Stimulated activated CD4-positive, alpha-beta T cell treated with anti-CD3 and anti-CD28 coated beads, Interleukin-15, amount 100 ng/mL, for 48 hours (primary cell): ENCODE measurements at places on chromosomes 2 and 18.

GRCh38 chr2:126862730-126863129, 36.0 kb upstream of the TEX51 start:
- DNase-seq = no peak

DNA sequence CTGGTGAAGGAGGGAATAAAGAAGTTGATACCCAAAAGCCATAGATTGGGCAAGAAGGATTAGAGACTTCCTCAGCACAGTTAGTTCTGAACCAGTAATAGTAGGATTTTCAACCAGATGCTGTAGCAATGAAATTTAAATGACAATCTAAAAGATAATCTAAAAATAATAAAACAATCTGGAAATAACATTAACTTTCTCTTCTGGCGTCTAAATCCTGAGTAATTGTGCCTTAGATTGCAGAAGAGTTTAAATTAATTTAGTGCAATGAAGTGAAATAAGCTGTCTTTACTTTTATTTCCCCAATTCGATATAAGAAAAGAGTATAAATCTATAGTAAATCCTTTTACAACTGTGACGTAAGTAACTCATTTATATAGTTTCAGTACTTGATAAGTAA, 186.8 kb upstream of the DOK6 start:
- no peak for DNase-seq

- no peak for DNase-seq
Observed at GRCh38 chr2:134636714-134637113, 82.1 kb downstream of the TMEM163 start.

DNA sequence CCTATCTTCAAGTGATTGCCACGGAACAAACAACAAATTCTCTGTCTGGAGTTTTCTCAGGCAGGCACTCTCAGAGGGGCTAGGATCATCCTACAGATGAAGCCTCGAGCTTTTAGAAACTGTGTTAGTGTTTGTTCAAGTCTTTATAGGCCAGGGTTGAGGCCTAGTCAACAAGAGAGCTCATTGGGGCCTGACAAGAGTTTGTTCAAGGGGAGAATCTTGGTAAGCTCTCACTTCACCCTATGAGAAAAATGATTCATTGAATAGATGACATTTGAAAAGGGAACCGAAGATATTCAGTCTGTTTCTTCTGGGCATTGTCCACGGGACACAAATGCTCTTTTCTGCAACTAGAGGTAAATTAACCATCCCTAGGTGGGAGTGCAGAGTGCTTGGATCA, 476.9 kb downstream of the PTPRM start:
- no peak for DNase-seq

DNA sequence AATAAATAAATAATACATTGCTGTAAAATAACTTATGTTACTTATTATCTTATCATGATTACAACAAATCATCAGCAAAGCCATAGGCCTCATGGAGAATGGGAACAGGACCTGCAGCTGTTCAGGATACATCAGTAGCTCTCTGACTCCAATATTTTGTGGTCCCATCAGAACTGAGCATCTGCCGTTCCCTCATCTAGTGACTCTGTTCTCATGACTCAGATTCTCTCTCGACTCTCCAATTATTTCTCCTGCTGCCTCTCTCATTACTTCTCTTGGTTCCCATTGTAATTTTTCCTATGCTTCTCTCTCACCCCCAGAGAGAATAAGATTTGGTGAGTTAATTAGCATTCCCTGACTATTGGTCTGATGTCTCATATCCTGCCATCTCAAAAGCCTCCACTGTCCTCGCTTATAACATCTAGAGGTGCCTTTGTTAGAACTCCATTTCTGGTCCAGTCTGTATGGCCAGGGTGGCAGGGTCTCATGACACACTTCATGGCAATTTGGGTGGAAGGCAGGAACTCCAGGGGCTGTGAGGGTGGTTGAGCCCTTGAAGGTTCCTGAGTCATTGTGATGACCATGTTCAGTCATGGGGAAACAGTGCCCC, 78.0 kb upstream of the TANC1 start:
- no peak for DNase-seq

DNA sequence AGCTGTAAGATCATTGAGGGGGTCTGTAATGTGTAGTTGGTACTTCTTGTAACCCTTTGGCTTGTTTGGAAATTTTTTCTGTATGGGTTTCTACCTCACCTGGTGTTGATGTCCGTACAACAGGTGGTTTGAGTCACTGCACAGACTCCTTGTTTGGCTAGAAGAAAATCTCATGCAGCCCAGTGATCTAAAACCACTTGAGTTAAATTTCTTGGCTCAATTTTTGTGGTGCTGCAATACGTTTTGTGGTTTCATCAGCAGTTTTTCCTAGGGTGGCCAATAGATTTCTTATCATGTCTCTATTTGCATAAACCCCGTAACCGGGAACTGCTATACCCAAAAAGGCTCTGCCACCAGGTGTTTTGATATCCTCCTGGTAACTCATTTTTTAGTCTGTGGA, 43.4 kb downstream of the CERS6 start:
- DNase-seq = no peak

DNA sequence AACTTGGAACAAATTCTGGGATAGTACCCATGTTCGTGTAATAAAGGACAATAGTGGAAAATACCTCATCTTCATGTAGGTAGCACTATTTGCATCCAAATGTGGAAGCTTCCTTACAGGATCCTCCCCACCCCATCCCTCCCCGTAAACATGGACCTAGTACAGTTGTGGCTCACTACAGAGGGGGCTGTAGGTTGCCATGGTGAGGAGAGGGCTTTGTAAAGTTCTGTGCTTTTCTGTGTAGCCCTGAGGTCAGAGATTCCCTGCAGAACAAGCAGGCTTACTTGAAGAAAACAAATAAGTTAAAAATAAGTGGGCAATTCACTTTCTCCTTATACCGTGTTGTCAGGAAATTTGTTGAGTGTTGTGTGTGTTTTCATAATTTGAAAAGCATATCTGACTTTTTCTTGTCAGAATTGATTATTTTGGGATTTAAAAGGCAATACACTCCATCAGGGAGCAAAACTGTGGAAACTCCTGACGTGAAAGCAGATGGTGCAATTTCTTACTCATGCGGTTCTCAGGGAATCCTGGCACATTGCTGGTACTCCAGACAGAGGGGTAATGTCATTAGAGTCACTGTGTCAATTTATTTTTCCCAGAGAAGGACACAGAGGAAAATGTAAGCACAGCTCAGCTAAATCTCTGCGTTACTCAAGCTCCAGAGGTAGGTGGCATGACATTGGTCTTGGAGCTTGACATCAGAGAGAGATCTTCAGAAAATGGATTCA, 174.2 kb upstream of the LHCGR start:
- no peak for DNase-seq

GRCh38 chr2:194745557-194746146, 911.4 kb upstream of the SLC39A10 start:
- no peak for DNase-seq

GRCh38 chr2:150605664-150606063, 118.2 kb upstream of the RND3 start:
- no peak for DNase-seq

- DNase-seq = no peak
Observed at GRCh38 chr2:62194558-62195420, 1.1 kb upstream of the B3GNT2 start.

DNA sequence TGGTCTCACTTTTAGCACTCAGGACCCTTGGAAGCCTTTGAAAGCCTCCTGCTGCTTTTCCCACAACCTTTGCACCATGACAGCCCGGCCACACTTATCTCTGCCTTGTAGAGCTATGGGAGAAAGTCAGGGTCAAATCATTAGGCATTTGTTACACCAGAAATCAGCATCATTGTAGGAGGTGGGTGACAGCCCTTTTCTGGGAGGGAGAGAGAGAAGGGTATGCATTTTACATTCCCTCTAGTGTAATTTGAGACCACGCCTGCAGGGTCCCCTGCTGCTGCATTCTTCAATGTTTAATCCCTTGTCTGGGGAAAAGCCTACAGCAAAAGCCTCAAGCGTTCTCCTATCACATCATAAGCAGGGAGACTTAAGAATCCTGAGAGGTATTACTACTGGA, 766.8 kb upstream of the FAM98A start:
- DNase-seq = no peak

GRCh38 chr2:227163485-227163997, 464 bp downstream of the COL4A4 start:
- no peak for DNase-seq

- no peak for DNase-seq
Observed at GRCh38 chr2:20322527-20323300, 27.9 kb downstream of the PUM2 start.

DNA sequence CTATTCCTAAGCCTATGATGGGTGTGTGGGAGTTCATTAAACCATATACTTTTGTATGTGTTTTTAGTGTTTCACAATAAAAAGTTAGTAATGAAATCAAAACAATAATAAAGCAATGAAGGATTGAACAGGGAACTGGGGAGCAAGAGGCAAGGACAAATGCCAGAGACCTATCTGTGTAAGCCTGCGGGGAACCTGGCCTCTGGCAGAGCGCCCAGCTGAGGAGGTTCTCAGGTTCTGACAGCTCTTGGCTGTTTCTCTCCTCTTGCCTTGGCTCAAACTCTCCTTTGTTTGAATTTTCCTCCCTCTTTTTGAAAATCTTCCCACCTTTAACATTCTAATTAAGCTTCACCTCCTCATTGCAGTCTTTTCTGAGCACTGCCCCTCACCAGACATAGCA, 200.0 kb upstream of the NCKAP5 start:
- DNase-seq = no peak

DNA sequence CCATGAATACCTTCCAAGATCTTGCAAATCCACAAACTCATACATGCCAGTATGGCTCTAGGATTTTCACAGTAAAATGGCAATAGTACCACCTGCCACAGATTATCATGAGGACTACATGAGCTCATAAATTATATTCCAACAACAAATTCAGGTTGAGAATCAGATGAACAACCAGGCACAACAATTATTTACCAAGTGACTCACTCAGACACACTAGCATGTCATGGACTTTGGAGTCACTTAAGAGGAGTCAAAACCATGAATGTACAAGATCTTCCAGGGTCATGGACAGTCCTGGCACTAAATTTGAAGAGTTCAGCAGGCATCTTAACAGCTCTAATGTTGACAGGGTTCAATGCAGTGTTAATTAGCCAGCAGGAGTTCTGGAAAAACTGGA, 34.4 kb upstream of the BZW1 start:
- DNase-seq = no peak

GRCh38 chr18:74734013-74734444, 136.4 kb downstream of the ZNF407 start:
- DNase-seq = no peak

GRCh38 chr2:3116371-3116770, 261.2 kb downstream of the EIPR1 start:
- DNase-seq = no peak

DNA sequence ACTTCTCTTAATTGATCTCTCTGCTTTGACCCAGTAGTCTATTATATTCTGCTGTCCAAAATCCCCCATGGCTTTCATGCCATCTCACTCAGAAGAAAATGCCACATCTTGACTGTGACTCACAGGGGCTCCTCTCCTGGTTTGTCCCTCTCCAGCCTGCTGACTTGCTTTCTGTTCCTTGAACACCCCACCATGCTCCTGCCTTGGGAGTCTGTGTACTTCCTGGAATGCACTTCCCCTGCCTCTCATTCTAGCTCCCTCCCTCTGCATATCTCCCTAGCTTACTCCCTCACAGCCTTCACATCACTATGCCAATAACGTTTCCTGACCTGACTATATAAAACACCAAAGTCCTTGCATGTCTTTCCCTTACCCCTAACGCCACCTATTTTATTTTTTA, 167.2 kb downstream of the TRIB2 start:
- DNase-seq = no peak

DNA sequence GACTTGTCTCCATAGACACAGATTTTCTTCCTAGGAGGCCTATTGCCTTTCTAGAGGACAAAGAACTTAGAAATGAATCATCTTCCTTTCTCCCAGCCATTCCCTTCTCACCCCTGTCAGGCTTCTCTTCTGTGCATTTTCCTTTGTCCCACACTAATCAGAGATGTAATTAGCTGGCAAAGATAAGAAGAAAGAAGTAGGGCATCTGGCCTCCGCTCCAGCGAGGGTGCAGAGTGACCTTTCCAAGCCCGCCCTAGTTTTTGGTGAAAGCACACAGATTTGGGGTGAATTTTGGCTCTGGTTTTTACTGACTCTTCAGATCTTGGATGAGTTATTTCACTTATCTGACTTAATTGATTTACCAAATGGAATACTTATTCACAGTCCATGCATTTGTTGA, 626.5 kb downstream of the ZEB2 start:
- no peak for DNase-seq

DNA sequence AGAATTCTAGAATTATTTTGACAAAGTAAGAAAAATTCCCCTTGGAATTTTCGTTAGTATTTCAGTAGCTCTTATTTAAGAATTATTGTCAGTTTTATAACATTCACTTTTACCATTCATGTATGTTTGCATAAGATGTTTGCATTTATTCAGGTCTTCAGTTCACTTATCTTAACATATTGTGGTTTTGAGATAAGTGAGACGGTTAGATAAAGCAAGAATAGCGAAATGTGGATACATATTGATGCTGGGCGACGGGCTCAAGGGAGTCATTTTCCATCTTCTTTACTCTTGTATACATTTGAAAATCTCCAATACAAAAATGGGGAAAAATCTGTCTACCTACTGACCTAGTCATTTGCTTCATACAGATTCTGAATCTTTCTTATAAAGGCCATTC, 156.7 kb upstream of the HDAC4 start:
- no peak for DNase-seq

GRCh38 chr18:46474487-46475389, 182.3 kb downstream of the LOXHD1 start:
- no peak for DNase-seq

GRCh38 chr18:43115076-43115921, at the start of gene RIT2:
RIT2 (minus strand) TSS chr18:43115685.
- no peak for DNase-seq

- DNase-seq = no peak
Observed at GRCh38 chr18:67280486-67281242, 235.9 kb downstream of the DSEL start.

DNA sequence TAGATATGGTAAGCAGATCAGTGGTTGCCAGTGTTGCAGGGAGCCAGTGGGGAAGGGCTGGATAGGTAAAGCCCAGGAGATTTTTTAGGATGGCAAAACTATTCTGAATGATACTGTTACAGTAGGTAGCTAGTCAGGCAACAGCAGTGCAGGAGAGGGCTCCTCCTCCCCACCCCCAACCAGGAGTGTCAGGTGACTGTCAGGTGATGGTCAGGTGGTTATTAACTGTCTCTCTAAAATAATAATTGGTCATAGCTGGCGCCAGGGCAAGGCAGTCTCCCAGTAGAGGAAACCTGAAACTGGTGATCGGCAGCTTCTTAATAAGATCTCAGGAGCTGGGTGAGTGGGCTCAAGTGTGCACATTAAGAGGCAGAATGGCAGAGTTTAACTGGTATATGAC, 201.6 kb upstream of the PARD3B start:
- DNase-seq = no peak

- no peak for DNase-seq
Observed at GRCh38 chr2:86392873-86393518, 48.2 kb upstream of the KDM3A start.

GRCh38 chr2:226256237-226256636, 543.4 kb downstream of the IRS1 start:
- no peak for DNase-seq

DNA sequence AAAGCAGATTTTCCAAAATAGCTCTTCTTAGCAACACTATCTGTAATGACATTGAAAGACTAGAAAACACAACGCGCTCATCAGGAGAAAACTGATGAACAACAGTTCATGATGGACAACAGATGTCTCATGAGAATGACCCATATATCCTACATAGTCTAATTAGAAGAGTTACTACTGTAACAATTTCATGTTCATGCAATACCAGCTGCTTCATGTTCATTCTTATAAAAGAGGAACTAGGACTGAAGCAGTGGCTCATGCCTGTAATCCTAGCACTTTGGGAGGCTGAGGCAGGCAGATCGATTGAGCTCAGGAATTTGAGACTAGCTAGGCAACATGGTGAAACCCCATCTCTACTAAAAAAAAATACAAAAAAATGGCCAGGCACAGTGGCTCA, 22.7 kb downstream of the TRAPPC8 start:
- DNase-seq = no peak
